ENCODE measurements at places on chromosomes 12 and 14. TPM values are rescaled to one million over a fixed set of nuclear protein-coding genes. Genes with fewer than 3 reads are reported as not detected.

DNA sequence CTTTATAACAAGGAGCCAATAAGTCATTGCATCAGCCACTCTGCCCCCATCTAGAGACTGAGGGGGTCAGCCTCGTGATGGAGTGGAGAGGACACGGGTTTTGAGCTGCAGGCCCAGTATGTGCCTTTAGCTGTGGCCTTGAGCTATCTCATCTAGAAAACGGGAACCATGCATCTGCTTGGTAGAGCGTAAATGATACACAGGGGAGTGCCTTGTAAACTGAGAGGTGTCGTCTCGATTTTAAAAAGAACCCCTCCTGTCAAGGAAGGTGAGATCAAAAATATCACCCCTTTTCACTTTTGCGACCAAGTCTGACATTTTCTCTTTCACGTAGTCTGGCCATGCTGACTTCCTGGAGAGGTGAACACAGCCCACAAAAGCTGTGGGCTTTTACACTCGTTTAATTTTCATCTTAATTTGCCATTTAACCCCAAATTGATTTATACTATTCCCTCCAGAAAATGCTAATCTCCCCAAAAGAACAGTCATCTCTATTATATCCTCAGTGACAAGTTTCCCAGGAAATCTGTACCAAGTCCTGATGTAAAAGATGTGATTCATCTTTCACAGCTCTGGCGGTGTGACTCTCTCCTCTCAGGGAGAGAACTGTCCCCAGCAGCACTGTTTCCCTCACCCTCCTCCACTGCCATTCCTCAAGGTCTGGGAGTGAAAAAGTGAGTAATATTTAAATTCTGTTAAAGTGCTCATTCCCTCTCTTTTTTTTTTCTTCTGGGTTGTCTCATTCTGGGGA, 30.6 kb downstream of the VCPKMT start:
- no peak for DNase-seq

GRCh38 chr12:85356596-85357385, 76.8 kb downstream of the ALX1 start:
- no peak for DNase-seq

The RXYLT1 gene
- 7.3 TPM for polyA plus RNA-seq

The NAV3 gene
- 93.5 TPM for polyA plus RNA-seq

The GDF11 gene
- polyA plus RNA-seq, result 2.9 TPM

The WNT1 gene
- polyA plus RNA-seq, result not detected

All from BJ (cell line).